SK-MEL-5 (cell line): ENCODE measurements at places on chromosomes 3 and 15. TPM values are rescaled to one million over a fixed set of nuclear protein-coding genes. Genes with fewer than 3 reads are reported as not detected.

Gene MST1R
- not detected in 2 replicates for total RNA-seq

- DNase-seq, result no peak
These were observed 50.0 kb upstream of the DGKG start for GRCh38 chr3:186411994-186412393.

Gene UACA
- total RNA-seq, result 24.4 and 27.1 TPM in 2 replicates

GRCh38 chr3:126524429-126524988 is 554 bp downstream of the CHST13 start:
- DNase-seq, result no peak

DNA sequence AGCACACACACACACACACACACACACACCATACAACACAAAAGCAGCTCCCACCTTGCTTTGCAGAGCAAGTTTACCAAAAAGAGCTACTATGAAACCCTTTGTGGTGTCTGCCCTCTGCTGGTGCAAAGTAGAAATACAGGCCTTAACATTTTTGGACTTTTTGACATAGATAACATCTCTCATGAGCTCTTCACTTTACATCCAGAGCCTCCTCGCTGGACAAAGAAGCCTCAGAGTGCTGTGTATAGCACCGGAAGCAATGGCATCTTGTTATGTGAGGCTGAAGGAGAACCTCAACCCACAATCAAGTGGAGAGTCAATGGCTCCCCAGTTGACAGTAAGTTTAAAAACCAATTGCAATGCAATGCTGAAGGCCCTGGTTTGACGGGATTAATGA is 157.9 kb downstream of the CHL1 start:
- DNase-seq, result peak; percentile 91

GRCh38 chr15:34783431-34783830 is 11.9 kb downstream of the ACTC1 start:
- DNase-seq, result no peak

Gene RBP2
- not detected in 2 replicates for total RNA-seq

DNA sequence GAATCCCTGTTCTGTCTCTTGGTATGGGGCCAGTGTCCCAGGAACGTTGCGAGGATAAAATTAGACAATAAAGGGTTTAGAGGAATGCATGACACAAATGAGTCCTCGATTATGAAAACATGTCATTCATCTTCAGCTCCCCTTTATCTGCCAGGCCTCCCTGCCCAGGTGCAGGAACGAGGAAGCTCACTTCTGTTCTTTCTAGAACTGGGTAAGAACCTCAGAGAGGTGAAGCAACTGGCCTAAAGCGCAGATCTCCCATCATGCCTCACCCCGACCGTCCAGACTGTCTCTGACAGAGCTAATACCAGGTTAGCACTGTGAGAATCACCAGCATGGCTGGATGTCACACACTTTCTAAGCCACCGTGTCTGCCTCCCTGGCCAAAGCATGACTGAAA is 1.5 kb upstream of the ITIH1 start:
- no peak for DNase-seq

DNA sequence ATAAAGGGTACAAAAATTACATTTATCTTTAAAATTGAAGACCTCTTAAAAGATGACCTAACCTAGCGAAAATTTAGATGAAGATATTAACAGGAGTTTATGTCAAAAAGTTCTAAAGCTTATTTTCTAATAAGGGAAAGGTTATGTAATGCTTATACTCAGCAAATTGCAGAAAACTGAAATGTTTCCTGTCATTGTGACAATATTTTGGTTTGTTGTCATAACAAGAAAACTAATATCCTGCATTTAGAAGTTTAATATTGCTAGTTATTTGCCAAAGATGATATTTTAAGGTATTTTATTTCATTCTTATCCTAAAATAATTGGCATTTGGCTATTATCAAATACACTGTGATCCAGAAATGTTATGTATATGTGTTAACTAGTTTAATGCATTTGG is 294.5 kb downstream of the C3orf38 start:
- DNase-seq, result no peak

DNA sequence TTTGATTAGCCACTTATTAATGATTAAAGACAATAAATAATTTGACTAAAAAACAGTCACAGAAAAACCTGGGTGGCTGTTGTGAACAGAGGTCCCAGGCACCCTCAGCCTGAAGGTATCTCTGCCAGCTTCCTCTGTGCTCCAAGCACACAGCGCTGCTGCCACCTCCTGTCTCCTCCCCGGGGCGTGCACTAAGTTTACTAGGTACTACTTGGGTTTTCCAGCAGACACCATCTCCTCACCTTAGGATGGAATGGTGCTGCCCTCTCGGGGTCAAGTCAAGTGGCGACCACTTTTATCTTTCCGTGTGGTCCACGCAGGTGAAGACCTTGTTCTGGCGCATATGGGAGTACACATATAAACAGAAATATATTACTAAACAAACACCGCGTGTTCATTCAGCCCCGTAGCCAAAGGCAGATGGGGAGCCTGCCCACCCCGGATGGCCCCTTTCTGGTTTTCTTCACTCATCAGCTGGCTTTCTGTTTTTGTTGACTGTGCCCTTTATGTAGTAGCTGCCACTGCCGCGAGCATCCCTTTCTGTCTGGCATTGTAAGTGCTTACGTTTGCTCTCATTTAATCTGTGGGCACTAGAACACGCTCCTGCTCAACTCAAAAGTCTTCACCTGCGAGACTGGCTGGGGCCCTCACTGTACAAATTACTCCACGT is 128.0 kb downstream of the LRIG1 start:
- DNase-seq, result peak; percentile 50

Gene ACOX2
- 3.0 and 5.6 TPM in 2 replicates for total RNA-seq

- DNase-seq, result no peak
These were observed 33.3 kb downstream of the EMC4 start for GRCh38 chr15:34258151-34258550.

- no peak for DNase-seq
These were observed 24.1 kb downstream of the PGBD4 start for GRCh38 chr15:34125945-34126344.

DNA sequence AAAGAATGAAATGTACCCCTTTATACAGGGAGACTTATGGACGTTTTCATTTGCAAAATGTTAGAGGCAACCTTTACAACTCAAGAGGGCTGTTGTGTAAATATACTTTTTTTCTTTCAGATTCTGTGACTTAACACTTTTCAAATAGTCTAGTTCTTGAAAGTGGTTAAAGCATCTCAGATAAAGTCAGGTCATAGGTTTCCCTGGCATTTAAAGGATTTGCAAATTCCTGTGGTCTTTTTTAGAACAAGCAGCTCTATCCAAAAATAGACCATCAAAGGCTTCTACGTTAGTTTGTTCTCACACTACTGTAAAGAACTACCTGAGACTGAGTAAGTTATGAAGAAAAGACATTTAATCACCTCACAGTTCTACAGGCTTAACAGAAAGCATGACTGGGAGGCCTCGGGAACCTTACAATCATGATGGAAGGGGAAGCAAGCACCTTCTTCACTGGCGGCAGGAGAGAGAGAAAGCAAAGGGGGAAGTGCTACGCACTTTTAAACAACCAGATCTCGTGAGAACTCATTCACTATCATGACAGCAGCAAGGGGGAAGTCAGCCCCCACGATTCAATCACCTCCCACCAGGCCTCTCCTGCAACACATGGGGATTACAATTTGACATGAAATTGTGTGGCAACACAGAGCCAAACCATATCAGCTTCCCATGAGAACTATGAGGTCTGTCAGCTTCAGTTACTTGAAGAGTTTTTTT is 23.3 kb upstream of the GABRR3 start:
- DNase-seq, result no peak

GRCh38 chr3:81295906-81296577 is 465.4 kb downstream of the GBE1 start:
- DNase-seq, result no peak

DNA sequence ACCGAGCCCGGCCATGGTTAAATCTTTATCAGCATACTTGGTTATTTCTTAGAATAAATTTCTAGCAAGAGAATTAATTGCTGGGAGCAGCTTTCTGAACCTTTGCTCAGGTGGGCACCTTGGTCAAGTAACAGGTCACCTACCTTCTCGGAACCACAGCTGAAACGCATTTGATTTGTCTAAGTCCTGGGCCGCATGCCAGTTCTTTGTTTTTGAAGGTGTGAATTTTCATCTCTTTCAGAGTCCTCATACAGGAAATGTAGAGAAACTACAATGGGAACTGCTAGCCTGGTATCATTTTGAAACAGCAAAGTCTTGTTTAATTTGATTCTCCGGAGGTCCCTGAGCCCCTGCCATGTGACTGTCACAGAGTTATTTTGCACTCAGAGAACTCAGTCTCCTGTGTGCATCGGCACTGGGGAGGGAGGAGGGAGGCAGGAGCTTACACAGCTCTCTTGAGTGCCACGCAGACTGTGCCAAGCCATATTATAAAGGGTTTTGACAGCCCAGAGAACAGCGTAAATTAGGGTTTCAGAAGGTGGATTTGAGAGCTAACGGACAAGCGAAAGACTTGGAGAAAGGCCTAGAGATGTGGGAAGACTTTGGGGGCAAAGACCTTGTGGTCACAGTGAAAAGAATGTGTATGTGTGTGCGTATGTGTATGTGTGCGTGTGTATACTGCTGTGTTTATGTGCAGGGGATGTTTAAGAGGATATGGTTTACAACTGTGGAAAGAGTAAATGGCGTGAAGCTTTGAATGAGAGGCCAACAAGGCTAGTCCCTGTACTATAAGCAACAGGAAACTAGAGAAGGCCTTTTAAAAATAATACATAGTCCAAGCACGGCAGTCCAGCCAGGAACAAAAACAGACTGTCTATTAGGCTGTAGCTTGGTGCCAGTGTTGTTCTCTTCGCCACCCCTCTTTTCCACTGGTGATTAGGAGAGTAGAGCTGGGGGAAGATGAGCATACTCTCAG is 61.8 kb upstream of the ATP13A3 start:
- peak; percentile 30 for DNase-seq

GRCh38 chr3:190716961-190717360 is 145.5 kb downstream of the GMNC start:
- no peak for DNase-seq

Gene RASGRF1
- total RNA-seq, result 0.37 and 0.45 TPM in 2 replicates

Gene FAM43A
- total RNA-seq, result 18.8 and 21.2 TPM in 2 replicates

DNA sequence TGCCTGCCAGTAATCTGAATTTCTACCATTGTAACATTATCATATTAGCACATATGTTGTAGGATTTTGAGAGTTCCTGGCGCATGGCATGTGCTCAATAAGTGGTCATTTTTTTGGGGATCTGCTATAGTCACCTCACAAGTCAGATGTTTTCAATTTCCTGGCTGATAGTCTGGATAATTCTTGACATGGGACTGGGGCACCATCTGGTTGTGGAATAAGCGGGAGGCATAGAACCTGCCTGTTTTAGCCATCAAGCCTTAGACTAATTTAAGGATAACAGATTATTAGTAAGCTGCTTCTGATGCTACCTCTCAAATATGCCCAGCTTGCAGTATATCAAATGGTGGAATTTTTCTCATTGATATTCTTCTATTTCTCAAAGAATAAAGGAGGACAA is 39.1 kb downstream of the GASK1A start:
- no peak for DNase-seq

DNA sequence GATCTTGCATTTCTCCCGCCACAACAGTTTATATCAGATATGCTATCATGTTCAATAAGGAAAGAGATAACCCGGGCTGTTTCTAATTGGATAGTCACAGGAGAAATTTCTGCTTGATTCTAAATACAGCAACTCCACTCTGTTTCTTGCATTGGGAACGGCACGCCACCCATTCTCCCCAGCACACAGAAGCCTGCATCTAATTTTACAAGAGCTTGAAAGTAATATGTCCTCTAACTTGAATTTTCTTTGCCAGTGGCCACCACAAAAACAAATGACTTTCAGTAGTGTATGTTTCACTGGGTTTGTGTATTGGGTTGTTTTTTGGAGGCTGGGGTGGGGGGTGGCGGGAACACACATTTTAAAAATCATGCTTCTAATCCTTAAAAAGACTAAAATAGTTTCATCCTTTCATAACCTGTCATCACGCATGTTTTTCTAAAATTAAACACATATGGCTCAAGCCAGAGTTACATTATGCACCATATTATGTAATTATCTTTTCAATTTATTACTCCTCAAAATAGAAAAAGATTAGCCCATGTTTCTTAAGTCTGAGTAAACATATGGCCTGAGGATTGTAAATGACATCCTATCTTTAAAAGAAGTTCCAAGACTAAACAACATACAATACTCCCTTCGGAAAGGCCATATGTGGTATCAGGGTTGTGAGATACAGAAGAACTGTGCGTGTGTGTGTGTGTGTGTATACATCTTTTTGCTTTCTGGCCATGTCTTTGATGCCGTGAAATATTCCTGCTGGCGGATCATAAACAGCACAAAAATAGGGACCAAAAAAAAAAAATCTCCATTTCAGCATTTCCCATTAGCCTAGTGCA is 176.3 kb downstream of the FOXP1 start:
- DNase-seq, result no peak

- DNase-seq, result no peak
These were observed 341.4 kb downstream of the OTOL1 start for GRCh38 chr3:161838021-161838420.

Gene FEZF2
- total RNA-seq, result not detected in 2 replicates
